ENCODE measurements at places on chromosomes 2 and 18.

- no peak for DNase-seq
Measured at GRCh38 chr2:12539776-12540562, 176.8 kb upstream of the TRIB2 start.

DNA sequence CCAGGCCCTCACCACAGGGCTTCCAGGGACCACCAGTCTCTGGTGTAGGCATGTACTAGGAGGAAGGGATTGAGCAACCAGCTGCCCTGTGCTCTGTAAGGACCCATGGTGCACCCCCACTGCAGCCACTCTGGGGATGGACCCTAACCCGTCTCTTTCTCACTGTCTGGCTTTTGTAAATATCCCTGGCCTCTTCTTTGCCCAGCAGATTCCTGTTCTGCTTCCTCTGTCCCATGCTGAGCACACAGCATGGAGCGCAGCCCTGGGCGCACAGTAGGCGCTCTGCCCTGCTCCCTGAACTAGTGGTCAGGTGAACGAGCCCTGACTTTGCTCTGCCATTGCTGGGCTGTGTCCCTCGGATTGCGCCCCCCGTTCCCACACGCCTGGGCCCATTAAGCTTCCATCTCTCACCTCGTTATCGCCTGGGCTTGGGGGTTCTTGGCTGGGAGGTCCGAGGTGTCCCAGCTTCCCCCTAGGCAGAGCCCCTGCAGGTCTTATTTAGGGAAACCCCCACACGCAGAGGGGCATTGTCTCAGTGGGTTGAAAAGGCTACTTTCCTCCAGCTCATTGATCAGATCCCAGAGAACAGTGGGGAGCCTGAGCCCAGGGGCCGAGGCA, 162.1 kb downstream of the MYCN start:
- DNase-seq: no peak

DNA sequence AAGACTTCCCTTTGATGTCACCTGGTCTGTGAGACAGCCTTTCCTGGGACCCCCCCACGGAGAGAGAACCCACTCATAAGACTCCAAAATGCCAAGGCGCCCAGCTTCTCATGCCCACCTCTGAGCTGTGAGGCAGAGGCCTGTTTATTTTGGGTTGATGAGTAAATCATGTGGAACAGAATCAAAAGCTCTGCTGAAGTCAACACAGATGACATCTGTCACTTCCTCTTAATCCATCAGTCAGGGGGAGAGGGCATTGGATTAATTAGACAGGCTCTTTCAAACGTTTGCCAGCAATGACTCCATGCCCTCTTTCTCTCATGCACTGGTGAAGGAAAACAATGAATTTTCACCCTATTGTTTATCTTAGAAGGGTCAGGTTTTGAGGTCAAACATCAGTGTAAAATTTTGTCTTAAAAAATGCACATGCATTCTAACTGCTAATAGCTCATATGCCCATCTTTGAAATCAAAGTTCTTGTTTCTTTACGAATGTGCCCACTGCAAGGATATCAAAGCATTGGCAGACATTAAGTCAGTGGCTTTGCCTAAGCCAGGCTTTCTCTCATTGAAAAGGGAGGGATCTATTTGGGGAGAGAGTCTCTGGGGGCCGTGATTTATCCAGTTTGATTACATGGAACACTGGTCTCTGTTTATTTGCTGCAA, 184.1 kb downstream of the ACKR3 start:
- DNase-seq: no peak

DNA sequence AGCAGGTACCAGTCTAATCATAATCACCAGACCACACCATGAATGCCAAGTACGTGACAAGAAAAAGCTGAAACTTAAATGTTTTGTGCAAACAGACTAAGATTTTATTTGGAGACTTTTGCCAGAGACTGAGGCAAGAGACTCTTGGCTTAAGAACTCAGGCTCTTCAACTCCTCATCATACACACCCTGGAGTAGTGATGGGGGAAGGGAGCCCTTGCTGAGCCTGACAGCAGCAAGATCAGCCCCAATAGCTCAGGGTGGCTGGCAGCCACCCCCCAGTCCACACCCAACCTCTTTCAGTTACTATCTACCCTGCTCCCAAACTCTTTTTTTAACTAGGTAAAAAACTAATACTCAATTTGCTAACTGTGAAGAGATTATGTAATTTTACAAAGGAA, 114.8 kb downstream of the CCBE1 start:
- no peak for DNase-seq

- peak; percentile 55 for DNase-seq
Measured at GRCh38 chr2:215811409-215812345, 201.7 kb downstream of the MREG start.

GRCh38 chr2:201093573-201093972, 21.8 kb downstream of the NDUFB3 start:
- no peak for DNase-seq

- DNase-seq: no peak
Measured at GRCh38 chr2:161994761-161995520, 79.1 kb downstream of the DPP4 start.

- DNase-seq: no peak
Measured at GRCh38 chr2:150832686-150833085, 345.2 kb upstream of the RND3 start.

GRCh38 chr2:88698027-88698413, 6.5 kb downstream of the RPIA start:
- DNase-seq: no peak

DNA sequence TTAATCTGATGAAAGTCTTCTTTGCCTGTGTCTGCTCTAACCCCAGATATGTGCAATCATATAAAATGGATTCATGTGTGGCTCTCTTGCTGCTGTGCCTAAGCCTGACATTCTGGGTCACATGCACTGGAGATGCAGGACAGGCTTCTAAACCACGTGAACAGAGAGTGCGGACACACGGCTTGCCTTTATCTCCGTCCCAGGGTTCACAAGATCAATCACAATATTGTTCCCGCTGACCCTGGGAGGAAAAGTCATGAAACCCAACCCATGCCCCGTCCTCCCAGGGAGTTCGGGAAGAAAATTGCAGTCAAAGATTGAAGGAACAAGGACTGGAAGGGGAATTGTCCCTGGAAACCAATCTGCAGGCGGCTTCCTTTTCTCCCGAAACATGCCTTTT, 74.8 kb downstream of the VAPA start:
- DNase-seq: no peak

- DNase-seq: no peak
Measured at GRCh38 chr2:119323459-119323858, 43.2 kb downstream of the C2orf76 start.
